ENCODE measurements at places on chromosomes 6 and 20. TPM values are rescaled to one million over a fixed set of nuclear protein-coding genes. Genes with fewer than 3 reads are reported as not detected.

Gene DPPA5
- not detected for total RNA-seq

DNA sequence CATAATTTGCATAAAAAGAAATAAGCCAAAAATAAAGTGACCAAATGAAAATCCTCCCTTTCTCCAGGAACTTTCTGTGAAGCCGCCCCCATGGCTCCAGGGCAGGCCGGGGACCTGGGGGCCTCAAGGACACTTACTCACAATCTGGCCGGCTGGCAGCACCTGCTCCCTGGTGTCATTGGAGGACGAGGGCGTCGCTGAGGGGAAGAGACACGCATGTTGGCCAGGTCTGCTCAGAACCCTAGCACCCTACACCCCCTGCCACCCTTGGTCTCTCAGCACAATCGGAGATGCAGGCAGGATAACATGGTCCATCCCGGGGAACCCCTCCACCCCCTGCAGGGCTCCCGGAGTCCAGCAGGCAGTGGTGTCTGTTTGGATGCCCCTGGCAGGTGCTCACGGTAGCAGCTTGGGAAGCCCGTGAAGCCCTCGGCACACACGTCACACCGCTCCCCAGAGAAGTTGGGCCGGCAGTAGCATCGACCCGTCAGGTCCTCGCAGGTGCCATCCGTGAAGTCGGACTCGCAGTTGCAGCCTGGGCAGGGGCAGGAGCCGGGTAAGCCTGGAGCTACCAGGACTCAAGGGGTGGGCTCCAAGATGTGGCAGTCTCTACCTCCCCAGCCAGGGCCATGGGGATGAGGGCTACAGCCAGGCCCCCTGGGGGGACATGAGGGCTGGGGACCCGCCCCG, 21.3 kb downstream of the LAMA5 start:
- H3K27ac ChIP-seq, result no peak overlapping the region
- DNase-seq, result no peak
- H3K4me3 ChIP-seq, result no peak overlapping the region
- H3K27me3 ChIP-seq, result no peaks in the 10 kb centered on the region
- H3K36me3 ChIP-seq, result no peaks in the 10 kb centered on the region

Gene RSPH9
- not detected for total RNA-seq

DNA sequence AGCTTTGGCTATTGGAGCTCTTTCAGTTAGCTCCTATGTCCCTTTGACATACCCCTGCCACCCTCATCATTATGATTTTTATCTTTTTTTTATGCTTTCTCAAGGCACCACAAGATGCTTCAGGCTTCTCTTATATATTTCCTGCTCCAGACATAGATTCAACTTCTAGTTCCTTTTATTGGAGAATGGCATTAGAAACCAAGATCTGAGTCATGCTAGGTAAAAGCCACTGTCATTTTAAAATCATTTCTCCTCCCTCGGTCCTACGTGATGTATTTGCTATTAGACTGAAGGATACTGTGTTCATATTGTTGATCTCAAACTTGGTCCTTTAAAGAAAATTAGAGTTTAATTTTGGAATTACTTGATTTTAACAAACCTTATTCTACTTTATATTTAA, 8.3 kb downstream of the TENT5A start:
- H3K27me3 ChIP-seq, result no peaks in the 10 kb centered on the region
- H3K27ac ChIP-seq, result no peak overlapping the region
- DNase-seq, result no peak
- no peaks in the 10 kb centered on the region for H3K36me3 ChIP-seq

DNA sequence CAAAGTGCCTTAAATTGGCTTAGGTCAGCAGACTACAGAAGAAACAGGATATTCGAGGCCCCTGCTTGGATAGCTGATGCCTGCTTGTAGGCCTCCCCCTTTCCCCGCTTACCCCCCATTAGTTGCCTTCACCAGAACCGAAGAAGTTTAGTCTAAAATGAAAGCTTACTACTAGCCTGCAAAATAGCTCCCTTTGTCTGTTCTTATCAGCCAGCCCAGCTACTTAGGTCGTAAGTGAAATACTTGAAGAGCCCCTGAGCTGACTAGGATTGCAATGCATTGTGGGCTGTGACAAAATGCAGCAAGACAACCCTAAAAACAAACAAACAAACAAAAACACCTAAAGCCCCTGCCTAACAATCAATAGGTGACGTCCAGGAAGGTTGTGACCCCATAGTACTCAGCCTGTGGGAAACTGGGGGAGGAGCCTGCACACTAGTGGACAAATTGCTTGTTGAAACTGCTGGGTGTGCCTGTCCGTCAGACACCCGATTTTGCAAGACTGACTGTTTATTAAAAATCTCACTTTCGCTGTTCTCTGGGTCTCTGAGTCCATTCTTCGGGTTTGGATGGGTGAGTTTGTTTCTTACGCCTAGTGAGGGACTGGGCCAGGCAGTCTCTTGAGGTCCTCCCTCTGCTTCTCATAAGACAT, 105.0 kb upstream of the DUSP22 start:
- peaks cover 38% of the 10 kb centered on the region for H3K4me1 ChIP-seq
- H3K4me3 ChIP-seq, result no peak overlapping the region
- peaks cover 2% of the 10 kb centered on the region for H3K27me3 ChIP-seq

Gene CRNKL1
- 21.5 TPM for total RNA-seq

DNA sequence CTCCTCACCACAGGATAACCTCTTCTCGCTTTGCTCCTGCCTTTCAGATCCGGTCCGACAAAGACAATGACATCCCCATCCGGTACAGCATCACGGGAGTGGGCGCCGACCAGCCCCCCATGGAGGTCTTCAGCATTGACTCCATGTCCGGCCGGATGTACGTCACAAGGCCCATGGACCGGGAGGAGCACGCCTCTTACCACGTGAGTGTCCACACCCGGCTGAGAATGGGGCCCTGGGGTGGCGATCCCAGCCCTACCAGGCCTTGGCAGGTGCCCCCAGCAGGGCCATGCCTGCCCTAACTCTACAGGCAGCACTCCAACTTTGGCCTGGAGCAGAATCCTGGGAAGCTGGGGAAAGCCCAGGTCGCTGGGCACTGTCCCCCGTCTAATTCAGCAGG, 221.1 kb downstream of the TAF4 start:
- H3K27ac ChIP-seq, result no peak overlapping the region
- no peaks in the 10 kb centered on the region for H3K36me3 ChIP-seq
- no peaks in the 10 kb centered on the region for H3K4me1 ChIP-seq

Measured in activated CD4-positive, alpha-beta memory T cell treated with anti-CD3 and anti-CD28 coated beads for 36 hours (primary cell).